Upper lobe of right lung (tissue), 1 donor: ENCODE measurements at places on chromosomes 16 and 17. TPM values are rescaled to one million over a fixed set of nuclear protein-coding genes. Genes with fewer than 3 reads are reported as not detected.

- H3K27ac ChIP-seq: no peak overlapping the region
- H3K4me3 ChIP-seq: no peak overlapping the region
- H3K4me1 ChIP-seq: peaks cover 6% of the 10 kb centered on the region
Measured at GRCh38 chr16:49756775-49757558, 98.9 kb downstream of the ZNF423 start.

DNA sequence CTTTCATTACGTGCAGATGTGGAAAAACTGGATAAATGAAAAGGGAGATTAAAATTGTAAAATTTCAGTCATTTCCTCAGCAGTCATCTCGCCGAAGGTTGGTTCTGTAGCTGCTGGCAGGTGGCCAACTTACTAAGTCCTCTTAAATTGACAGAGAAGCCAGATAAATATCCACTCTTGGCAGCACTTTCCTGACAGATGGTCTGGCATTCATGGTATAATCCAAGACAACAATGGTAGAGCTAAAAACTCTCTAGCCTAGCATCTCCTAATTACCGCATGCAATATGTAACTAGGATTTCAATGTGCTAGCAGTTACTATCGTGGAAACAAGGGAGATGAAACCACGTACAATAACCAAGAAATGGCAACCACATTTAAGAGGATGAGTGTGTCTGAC is 306.3 kb downstream of the CNTNAP4 start:
- H3K27me3 ChIP-seq: no peaks in the 10 kb centered on the region
- no peak overlapping the region for H3K4me3 ChIP-seq
- H3K4me1 ChIP-seq: no peaks in the 10 kb centered on the region

- no peaks in the 10 kb centered on the region for H3K27me3 ChIP-seq
- no peak overlapping the region for H3K4me3 ChIP-seq
- no peak for DNase-seq
- no peak overlapping the region for H3K27ac ChIP-seq
- no peaks in the 10 kb centered on the region for H3K4me1 ChIP-seq
Measured at GRCh38 chr16:5446623-5447240, 349.1 kb upstream of the EEF2KMT start.

- DNase-seq: no peak
- H3K4me1 ChIP-seq: no peaks in the 10 kb centered on the region
- H3K27ac ChIP-seq: no peak overlapping the region
- no peak overlapping the region for H3K4me3 ChIP-seq
Measured at GRCh38 chr17:40850293-40850972, 16.6 kb downstream of the KRT12 start.

DNA sequence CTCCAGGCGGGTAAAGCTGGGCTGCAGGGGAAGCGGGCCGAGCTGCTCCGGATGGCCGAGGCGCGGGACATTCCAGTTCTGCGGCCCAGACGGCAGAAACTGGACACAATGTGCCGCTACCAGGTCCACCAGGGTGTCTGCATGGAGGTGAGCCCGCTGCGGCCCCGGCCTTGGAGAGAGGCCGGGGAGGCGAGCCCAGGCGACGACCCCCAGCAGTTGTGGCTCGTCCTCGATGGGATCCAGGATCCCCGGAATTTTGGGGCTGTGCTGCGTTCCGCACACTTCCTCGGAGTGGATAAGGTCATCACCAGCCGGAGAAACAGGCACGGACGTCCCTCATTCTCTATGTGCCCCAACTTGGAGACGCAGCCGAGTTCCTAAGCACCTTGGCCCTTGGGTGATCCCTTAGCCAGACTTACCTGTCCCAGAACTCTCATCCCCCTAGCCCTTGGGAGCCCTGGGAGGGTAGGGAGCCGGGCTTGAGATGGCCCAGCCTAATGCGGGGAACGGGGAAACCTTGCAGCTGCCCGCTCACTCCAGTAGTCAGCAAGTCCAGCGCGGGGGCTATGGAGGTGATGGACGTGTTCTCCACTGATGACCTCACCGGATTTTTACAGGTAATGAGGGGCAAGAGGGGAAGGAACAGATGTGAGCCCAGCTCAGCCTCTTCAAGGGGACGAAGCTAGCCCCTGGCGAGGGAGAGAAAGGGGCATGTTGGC is 806 bp downstream of the MRM1 start:
- H3K27ac ChIP-seq: peak overlapping the region; percentile 89
- H3K36me3 ChIP-seq: no peaks in the 10 kb centered on the region
- peaks cover 13% of the 10 kb centered on the region for H3K4me1 ChIP-seq

DNA sequence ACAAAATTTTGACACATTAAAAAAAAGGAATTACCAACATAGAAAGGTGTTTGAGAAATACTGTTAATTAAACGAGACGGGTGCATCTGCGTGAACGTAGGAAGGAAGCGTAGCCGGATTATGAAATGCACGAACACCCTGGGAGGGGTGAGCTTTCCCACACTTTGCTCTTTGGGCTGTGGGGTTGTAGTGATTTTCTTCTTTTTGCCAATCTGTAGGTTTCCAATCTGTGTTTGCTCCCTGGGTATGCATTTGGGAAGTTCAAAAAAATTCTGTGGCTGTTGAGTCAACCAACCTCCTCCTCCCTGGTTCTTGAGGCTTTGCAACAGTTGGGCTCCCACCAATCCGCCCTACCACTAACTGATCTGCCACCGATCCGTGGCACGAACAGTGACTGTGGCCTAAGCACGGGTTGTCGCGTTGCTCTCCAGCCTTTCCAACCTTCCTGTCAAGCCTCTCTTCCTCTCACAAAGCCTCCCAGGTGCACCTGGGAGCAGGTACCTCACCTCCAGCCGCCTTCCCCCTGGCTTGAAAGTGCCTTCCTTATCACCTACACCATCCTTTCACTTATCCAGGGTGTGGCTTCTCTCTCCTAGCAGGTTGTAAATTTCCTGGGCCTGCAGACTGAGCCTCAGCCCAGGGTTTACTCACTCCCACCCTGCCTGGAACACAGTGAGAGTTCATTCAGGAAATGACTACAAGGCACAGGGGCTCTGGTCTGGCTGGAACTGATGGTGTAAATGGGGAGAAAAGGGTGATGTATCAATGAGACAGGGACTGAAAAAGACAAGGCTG is 16.6 kb downstream of the RTN4RL1 start:
- H3K4me1 ChIP-seq: peaks cover 12% of the 10 kb centered on the region
- H3K4me3 ChIP-seq: no peak overlapping the region
- DNase-seq: no peak
- H3K27me3 ChIP-seq: no peaks in the 10 kb centered on the region
- H3K27ac ChIP-seq: no peak overlapping the region

DNA sequence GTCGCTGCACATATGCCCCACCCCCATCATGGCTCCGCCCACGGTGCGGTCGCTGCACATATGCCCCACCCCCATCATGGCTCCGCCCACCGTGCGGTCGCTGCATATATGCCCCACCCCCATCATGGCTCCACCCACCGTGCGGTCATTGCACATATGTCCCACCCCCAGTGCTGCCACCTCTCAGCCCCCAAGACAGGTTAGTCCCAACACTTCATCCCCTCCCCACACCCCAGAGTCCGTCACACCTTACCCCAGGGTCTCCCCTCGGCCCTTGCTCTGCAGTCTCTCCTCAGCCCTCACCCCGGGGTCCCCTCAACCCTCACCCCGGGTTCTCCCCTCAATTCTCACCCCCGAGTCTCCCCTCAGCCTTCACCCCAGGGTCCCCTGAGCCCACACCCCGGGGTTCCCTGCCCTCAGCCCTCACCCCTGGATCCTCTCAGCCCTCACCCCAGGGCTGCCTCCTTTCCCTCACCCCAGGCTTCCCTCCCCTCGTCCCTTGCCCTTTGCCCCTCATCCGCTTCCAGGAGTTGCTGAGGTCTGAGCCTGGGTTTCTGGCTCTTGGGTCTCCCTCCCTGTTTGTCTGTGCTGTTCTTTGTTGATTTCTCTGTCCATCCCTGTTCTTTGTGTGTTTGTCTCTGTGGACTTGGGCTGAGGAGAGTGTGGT is 25.6 kb downstream of the TPSG1 start:
- no peaks in the 10 kb centered on the region for H3K4me1 ChIP-seq
- H3K4me3 ChIP-seq: no peak overlapping the region
- DNase-seq: no peak
- no peaks in the 10 kb centered on the region for H3K36me3 ChIP-seq
- no peaks in the 10 kb centered on the region for H3K27me3 ChIP-seq

- no peak overlapping the region for H3K4me3 ChIP-seq
- H3K36me3 ChIP-seq: no peaks in the 10 kb centered on the region
- no peaks in the 10 kb centered on the region for H3K27me3 ChIP-seq
- H3K4me1 ChIP-seq: no peaks in the 10 kb centered on the region
Measured at GRCh38 chr16:48833461-48833860, 223.5 kb upstream of the N4BP1 start.

DNA sequence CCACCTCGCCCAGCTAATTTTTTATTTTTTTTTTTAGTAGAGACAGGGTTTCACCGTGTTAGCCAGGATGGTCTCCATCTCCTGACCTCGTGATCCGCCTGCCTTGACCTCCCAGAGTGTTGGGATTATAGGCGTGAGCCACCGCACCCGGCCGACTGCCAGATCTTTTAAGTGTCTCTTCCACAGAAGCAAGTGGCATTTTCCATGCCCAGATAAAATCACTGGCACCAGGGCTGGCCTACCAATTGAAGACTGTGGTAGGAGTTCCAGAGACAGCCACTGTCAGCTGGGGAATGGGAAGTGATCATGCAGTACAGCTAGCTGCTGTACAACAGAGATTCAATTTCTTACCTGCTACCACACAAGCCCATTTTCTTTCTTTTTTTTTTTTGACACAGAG is 17.9 kb downstream of the CNP start:
- H3K36me3 ChIP-seq: peaks cover 97% of the 10 kb centered on the region
- H3K27ac ChIP-seq: no peak overlapping the region
- no peak for DNase-seq
- no peaks in the 10 kb centered on the region for H3K4me1 ChIP-seq
- H3K4me3 ChIP-seq: no peak overlapping the region
- no peaks in the 10 kb centered on the region for H3K27me3 ChIP-seq

- no peak overlapping the region for H3K4me3 ChIP-seq
- no peak overlapping the region for H3K27ac ChIP-seq
- DNase-seq: no peak
- no peaks in the 10 kb centered on the region for H3K4me1 ChIP-seq
- H3K36me3 ChIP-seq: no peaks in the 10 kb centered on the region
Measured at GRCh38 chr16:82302042-82302727, 132.2 kb upstream of the MPHOSPH6 start.

DNA sequence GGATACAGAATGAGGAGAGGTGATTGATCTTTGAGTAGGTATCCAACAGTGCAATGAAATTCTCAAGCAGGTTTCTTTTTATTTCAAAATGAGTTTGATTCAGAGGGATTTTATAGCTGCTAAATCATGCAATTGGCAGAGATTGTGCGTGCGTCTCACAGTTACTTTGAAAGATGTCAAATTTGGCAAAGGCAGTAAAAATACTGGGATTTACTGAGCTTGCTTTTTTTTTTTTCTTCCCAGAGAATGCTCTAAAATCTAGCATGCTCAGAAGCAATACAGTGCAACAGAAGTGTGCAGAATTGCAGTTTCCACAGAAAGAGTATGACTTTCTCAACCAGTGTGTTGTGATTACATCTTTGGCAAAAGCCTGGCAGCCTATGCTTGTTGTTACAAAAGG is 410.7 kb upstream of the GOT2 start:
- no peak overlapping the region for H3K4me3 ChIP-seq
- H3K27me3 ChIP-seq: no peaks in the 10 kb centered on the region
- DNase-seq: no peak
- no peaks in the 10 kb centered on the region for H3K4me1 ChIP-seq
- no peaks in the 10 kb centered on the region for H3K36me3 ChIP-seq

DNA sequence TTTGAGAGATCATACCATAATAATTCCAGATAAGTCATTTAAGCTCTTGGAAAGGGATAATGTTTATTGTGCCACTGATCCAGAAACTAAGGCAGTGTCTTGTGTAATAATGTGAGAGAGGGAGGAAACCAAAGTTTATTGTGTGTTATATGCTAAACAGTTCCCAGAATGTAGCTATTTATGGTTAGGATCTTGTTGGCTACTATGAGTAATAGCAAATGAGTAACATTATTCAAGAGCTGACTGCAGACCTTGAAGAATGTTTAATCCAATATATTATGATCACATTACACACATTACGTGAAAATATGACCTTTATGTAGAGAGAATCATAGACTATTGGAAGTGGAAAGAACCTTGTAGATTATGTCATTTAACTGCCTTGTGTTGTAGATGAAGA is 139.5 kb downstream of the BCAS3 start:
- no peaks in the 10 kb centered on the region for H3K4me1 ChIP-seq
- DNase-seq: no peak
- no peak overlapping the region for H3K27ac ChIP-seq
- H3K36me3 ChIP-seq: no peaks in the 10 kb centered on the region
- no peaks in the 10 kb centered on the region for H3K27me3 ChIP-seq
- no peak overlapping the region for H3K4me3 ChIP-seq

GRCh38 chr17:58272367-58273280 is 8.1 kb downstream of the MPO start:
- no peak for DNase-seq
- no peaks in the 10 kb centered on the region for H3K4me1 ChIP-seq
- H3K27ac ChIP-seq: no peak overlapping the region
- no peaks in the 10 kb centered on the region for H3K36me3 ChIP-seq
- H3K27me3 ChIP-seq: no peaks in the 10 kb centered on the region
- no peak overlapping the region for H3K4me3 ChIP-seq

GRCh38 chr17:33178681-33179080 is 114.4 kb downstream of the ASIC2 start:
- DNase-seq: no peak
- no peaks in the 10 kb centered on the region for H3K4me1 ChIP-seq
- H3K27me3 ChIP-seq: peaks cover 15% of the 10 kb centered on the region
- H3K4me3 ChIP-seq: no peak overlapping the region
- H3K27ac ChIP-seq: no peak overlapping the region

Gene NPIPA8
- total RNA-seq: 0.67 TPM

Gene KRTAP2-3
- total RNA-seq: not detected

Gene LITAFD
- not detected for total RNA-seq

Gene SLC46A1
- 17.0 TPM for total RNA-seq

Gene MGAT5B
- total RNA-seq: 2.0 TPM

Gene RNF222
- not detected for total RNA-seq
